ENCODE measurements at places on chromosomes 6 and 20.
A peak's percentile ranks its signal among the peaks of the same experiment; 100 is the strongest.

- peak; percentile 68 for DNase-seq
Measured at GRCh38 chr6:15350386-15351083, 104.7 kb downstream of the JARID2 start.

DNA sequence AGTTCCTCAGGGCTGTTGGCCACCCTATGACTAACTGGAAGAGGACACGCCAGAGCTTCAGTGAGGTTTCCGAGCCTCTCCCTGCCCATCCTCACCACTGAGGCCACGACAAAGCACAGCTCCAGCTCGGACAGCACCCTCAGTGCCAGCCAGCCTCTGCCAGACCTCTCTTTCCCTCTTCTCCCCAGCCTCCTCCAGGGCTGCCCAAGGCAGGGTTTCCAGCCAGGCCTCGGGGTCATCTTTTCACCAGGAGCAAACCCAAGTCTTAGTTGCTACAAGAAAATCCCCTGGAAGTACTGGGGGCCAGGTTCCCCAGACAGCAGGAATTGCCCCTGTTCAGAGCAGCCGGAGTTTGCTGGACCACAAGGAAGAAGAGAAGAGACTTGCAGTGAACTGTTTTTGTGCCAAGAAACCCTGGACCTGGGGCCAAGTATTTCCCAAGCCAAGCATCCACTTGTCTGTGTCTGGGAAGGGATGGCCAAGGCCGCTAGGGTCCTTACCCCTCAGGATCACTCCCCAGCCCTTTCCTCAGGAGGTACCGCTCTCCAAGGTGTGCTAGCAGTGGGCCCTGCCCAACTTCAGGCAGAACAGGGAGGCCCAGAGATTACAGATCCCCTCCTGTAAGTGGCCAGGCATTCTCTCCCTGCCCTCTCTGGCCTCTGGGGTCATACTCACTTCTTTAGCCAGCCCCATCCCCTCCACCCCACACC lies 41.6 kb downstream of the PLAGL2 start:
- DNase-seq = no peak

- no peak for DNase-seq
Measured at GRCh38 chr6:39577446-39578165, 147.6 kb downstream of the KIF6 start.

GRCh38 chr6:137894779-137895385 lies 27.8 kb downstream of the TNFAIP3 start:
- DNase-seq = peak; percentile 66

DNA sequence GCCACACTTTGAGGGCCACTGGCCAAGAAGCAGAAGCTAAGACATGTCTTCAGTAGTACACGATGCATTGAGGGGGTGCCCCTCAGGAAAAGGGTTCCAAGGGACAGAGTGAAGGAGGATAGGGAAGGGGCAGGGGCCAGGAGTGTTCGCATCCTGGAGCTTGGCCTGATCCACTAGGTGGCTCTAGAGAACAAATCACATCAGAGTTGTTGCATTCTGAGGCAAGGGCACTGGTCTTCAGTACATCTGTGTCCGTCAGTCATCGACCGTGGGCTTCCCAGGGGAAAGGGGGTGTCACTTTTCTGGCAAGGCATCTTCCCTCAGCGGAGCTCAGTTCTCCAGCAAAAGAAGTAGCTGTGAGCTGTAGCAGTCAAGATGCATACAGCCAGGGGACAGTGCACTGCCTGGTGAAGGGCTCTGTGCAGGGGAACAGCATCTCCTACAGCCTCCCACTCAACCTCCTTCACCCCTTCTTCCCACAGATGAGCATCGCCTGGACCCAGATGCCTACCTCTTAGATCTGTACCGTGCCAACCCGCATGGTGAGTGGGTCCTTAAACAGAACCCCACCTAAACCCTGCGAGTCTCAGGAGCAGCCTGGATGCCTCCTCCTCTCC lies 47.8 kb downstream of the ARHGAP40 start:
- no peak for DNase-seq

GRCh38 chr20:36253036-36253435 lies 16.8 kb downstream of the AAR2 start:
- DNase-seq = no peak

DNA sequence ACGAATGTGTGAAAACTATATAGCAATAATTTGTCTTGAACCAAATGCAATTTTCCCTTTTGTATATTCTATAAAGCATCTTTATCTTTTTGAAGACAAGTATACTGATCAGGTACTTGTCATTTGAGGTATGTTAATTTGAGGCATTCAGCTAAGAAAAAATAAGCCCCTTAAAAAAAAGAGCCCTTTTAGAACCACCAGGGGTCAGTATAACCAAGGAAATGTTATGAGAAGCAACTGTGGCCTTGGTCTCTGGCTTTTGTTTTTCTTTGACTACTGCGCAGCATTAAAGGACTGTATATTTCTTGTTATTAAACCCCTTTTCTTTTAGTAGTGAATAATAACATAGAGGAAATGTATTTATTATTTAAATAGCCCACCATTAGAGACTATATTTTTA lies 43.1 kb downstream of the CD109 start:
- DNase-seq = peak; percentile 74

DNA sequence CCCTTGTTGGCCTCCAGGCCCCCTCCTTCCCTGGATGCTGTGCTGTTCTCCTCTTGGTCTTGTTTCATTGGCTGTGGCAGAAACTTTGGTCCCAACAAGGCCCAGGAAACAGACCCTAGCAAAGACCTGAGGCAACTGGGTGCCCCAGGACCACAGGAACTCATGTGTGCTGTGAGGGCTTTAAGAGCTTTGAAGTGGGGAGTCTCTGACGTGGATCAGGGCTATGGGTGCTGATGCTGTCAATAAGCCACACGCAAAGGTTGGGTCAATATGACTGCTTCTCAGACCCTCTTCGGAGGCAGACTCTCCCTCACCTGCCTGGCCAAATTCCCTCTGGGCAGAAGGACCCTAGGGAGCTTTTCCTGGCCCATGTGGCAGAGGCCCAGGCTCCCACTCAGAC lies 91.5 kb upstream of the MLN start:
- DNase-seq = no peak

DNA sequence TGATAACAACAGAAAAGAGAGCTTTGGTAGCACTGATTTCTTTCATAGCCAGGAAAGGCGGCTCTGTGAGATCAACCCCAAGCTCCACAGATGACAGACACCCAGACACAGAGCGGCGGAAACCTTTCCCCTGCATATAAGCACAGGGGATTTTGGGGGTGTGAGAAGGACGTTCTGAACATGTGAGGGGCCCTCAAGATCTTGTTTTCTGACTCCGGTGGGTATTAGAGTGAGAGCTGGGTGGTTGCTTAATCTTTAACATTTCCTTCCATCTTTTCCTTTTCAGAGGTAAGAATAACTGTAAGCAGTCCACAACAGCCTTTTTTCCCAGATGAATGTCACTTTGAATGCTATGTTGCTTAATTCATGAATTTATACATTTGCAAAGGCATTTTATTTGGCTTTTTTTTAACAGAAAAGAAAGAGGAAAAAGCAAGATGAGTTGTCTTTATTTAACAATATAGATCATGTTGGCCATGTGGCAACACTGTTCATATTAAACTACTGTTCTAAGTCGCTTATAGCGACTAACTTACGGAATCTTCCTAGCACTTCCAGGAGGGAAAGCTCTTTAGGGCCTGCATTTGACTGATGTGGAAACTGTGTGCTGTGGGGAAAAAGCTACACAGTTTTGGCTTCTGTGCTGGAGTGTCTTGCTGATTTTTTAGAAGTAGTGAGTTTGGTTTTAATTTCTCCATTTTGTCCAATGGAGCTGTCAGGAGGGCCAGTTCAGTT lies 80.5 kb upstream of the NAA20 start:
- no peak for DNase-seq

GRCh38 chr20:63895952-63896263 lies 982 bp downstream of the DNAJC5 start:
- peak; percentile 8 for DNase-seq

DNA sequence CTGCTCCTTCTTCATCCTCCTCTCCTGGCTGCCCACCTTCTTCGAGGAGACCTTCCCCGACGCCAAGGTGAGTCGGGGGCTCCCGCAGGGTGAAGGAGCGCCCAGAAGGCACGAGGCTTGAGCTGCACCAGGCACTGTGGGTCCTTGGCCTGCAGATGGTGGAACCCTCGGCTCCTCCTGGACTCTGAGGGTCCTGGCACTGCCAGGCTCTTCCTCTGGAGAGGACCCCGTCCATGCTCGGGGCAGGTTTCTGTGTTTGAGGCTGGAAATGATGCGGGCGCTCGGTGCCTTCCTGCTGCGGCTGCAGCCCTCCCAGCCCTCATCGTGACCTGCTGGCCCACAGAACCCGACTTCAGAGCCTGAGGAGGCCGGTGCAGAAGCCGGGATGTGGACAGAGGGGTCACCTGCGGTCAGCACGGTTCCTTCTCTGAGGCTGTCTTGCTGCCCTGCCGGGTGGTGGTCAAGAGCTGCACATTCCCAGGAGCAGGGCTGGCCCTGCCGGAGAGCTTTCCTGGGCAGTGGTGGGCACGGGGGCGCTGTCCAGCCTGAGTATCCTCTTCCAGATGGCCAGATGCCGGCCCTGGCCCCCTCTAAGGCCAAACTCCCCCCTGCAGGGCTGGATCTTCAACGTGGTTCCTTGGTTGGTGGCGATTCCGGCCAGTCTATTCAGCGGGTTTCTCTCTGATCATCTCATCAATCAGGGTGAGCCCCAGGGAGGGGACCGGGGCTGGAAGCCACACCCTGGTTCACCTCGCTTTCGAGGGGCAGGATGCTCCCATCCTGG lies 11.3 kb downstream of the SLC17A9 start:
- DNase-seq = no peak

- DNase-seq = no peak
Measured at GRCh38 chr20:12199703-12200102, 282.0 kb downstream of the BTBD3 start.

DNA sequence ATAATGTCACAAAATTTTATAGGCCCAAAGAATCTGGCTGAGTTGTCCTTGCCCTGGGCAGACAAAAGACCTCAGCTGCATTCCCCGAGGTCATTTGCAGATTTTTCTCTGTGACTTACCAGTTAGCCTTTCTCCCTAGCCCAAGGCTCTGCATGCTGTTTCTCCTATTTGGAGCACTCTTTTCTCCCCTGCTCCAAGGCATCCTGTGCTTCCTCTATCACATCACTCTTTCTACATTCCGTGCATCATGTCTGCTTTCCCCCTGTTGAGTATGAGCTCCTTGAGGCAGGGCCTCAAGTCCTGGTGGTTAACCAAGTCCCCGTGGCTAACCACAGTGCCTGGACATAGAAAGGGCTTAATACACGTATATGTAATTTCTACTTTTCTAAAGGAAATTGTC lies 593 bp upstream of the GSTA3 start:
- DNase-seq = no peak

- DNase-seq = peak; percentile 63
Measured at GRCh38 chr6:19979059-19979458, 141.9 kb downstream of the ID4 start.

- DNase-seq = no peak
Measured at GRCh38 chr20:57582029-57582378, 21.1 kb downstream of the PCK1 start.

- no peak for DNase-seq
Measured at GRCh38 chr20:53964501-53965253, 105.7 kb downstream of the BCAS1 start.

DNA sequence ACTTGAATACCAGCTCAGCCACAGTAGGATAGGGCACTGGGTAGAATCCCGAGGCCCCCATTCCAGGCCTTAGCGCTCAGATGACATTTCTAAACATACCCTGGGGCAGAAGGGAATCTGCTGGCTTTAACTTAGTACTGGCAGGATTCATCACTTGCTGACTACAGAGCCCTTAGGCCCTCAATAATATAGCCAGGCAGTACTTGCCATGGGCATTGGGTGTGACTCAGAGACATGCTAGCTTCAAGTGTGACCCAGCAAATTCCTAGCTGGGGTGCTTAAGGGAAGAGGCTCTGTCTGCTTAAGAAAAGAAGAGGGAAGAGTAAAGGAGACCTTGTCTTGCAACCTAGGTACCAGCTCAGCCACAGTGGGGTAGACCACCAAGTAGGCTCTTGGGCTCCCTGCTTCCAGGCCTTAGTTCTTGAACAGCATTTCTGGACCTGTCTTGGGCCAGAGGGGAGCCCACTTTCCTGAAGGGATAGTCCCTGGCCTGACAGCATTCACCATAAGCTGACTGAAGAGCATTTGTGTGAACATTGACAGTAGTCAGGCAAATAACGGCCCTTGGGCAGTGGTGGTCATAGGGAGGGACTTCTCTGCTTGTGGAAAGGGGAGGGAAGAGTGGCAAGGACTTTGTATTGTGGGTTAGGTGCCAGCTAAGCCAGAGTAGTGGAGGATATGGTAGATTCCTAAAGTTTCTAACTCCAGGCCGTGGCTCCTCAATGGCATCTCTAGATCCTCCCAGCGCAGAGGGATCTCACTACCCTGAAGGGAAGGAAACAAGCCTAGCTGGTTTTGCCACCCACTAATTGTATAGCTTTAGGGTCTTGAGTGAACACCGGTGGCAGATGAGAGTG lies 48.5 kb upstream of the HACE1 start:
- no peak for DNase-seq

DNA sequence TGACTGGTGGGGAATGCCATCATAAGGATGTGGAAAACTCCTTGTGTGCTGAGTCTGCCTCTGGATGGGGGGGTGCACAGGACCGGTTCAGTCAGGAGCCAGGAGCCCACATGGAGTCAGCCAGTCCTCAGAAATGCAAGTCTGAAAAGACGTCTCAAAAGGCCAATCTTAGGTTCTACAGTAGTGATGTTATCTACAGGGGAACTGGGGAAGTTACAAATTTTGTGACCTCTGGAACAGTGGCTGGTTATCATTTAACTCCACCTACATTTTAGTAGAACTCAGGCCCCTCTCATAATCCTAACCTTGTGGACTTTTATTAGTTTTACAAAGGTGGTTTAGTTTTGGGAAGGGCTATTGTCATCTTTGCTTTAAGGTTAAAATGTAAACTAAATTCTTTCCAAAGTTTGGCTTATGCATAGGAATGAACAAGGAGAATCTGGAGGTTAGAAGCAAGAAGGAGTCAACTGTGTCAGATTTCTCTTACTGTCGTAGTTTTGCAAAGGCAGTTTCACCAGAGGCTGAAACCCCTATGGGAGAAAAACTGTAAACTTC lies 13.7 kb upstream of the TBC1D22B start:
- no peak for DNase-seq

- no peak for DNase-seq
Measured at GRCh38 chr6:63504777-63505384, 67.4 kb upstream of the LOC128125822 start.

Measured in AG10803 (cell line).